ENCODE measurements at places on chromosomes 7 and 10. TPM values are rescaled to one million over a fixed set of nuclear protein-coding genes. Genes with fewer than 3 reads are reported as not detected.

Gene WDR86
- 5.9 TPM for total RNA-seq

- H3K4me1 ChIP-seq, result no peaks in the 10 kb centered on the region
- no peaks in the 10 kb centered on the region for H3K36me3 ChIP-seq
- H3K27ac ChIP-seq, result no peak overlapping the region
- peak; percentile 56 for DNase-seq
- H3K4me3 ChIP-seq, result no peak overlapping the region
Measured at GRCh38 chr10:128297709-128298378, 171.6 kb upstream of the MKI67 start.

DNA sequence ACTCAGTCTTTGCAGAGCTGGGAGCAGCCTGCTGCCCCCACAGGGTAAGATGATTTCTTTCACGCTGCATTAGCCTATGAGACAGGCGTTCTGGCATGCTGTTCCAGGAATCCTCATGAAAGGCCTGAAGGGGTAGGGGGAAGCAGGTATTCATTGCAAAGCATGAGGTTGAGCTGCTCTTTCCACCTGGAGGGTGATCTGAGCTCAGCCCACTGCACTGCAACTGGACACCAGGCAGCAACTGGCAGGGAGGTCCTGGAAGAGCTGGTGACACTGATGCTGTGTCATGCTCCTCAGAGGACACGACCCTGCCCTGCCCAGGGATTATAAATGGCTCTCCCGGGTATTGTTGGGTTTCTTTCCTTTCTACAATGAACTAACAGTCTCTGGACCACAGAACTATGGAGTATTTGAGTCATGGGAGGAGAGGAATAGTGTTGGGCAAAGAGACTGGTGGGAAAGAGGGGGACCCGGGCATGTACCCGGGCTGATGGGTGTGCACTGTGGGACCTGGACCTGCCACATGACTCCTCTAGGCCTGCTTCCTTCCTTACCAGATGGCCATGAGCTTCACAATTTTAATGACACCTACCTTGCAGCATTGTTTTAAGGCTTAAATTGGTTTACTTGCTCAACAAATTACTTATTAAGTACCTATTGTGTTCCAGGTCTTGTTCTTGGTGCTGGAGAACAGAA, 24.3 kb downstream of the SLC25A28 start:
- no peaks in the 10 kb centered on the region for H3K36me3 ChIP-seq
- peak; percentile 47 for DNase-seq
- no peaks in the 10 kb centered on the region for H3K27me3 ChIP-seq
- H3K4me3 ChIP-seq, result no peak overlapping the region

Gene LLCFC1
- not detected for total RNA-seq

GRCh38 chr10:83605783-83606630, 533.3 kb upstream of the GHITM start:
- no peaks in the 10 kb centered on the region for H3K27me3 ChIP-seq
- no peak overlapping the region for H3K27ac ChIP-seq
- H3K36me3 ChIP-seq, result no peaks in the 10 kb centered on the region
- peak; percentile 55 for DNase-seq
- no peak overlapping the region for H3K4me3 ChIP-seq
- no peaks in the 10 kb centered on the region for H3K4me1 ChIP-seq

DNA sequence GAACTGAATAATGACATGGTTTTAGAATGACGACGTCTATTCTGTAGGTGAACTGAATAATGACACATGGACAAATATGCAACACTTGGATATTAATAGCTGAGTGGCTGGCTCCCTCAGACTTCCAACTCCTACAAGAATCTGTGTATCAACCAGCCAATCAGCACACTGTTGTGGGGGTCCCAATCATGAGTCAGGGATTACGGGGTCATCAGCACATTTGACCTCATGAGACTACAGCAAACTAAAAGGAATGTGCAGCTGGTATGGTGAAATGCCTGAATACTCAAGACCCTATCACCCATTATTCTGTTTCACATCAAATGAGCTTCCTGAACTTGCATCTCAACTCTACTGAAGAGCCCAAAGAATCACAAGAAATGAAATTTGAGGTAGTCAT, 192.5 kb downstream of the ANK3 start:
- H3K4me3 ChIP-seq, result no peak overlapping the region
- DNase-seq, result no peak
- peaks cover 6% of the 10 kb centered on the region for H3K4me1 ChIP-seq

Gene FAM25C
- total RNA-seq, result not detected

Gene CPA4
- total RNA-seq, result 1.1 TPM

GRCh38 chr10:72648301-72648700, 22.4 kb upstream of the MICU1 start:
- no peak overlapping the region for H3K4me3 ChIP-seq
- no peaks in the 10 kb centered on the region for H3K4me1 ChIP-seq
- no peak overlapping the region for H3K27ac ChIP-seq
- H3K27me3 ChIP-seq, result no peaks in the 10 kb centered on the region
- H3K36me3 ChIP-seq, result no peaks in the 10 kb centered on the region

- H3K27me3 ChIP-seq, result no peaks in the 10 kb centered on the region
- no peak for DNase-seq
- peaks cover 2% of the 10 kb centered on the region for H3K4me1 ChIP-seq
Measured at GRCh38 chr10:287814-288213, 152.6 kb downstream of the ZMYND11 start.

DNA sequence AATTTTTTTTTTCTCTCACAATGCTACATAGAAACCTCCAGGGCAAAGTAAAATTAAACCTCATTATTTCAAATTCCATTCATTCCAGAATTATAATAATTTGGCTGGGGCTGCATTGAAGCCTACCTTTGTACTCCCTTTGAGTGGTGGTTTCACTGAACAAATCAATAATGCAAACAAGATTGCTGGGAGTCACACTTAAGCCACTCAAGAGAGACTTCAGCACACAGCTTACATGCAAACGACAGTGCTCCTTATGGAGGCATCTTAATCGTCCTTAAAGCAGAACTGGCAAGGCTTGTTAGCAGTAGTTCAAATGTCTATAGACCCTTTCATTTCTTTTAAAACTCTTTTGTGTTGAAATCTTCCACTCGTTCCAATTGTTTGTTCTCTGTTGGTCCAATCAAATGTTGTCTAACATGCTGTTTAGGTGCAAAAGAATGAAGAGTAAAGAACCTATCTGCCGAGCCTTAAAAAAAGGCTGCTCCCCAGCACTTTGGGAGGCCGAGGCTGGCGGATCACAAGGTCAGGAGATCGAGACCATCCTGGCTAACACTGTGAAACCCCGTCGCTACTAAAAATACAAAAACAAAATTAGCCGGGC, 294.9 kb downstream of the FGFR2 start:
- no peaks in the 10 kb centered on the region for H3K27me3 ChIP-seq
- no peaks in the 10 kb centered on the region for H3K36me3 ChIP-seq
- H3K4me1 ChIP-seq, result peaks cover under 1% of the 10 kb centered on the region
- no peak overlapping the region for H3K27ac ChIP-seq

DNA sequence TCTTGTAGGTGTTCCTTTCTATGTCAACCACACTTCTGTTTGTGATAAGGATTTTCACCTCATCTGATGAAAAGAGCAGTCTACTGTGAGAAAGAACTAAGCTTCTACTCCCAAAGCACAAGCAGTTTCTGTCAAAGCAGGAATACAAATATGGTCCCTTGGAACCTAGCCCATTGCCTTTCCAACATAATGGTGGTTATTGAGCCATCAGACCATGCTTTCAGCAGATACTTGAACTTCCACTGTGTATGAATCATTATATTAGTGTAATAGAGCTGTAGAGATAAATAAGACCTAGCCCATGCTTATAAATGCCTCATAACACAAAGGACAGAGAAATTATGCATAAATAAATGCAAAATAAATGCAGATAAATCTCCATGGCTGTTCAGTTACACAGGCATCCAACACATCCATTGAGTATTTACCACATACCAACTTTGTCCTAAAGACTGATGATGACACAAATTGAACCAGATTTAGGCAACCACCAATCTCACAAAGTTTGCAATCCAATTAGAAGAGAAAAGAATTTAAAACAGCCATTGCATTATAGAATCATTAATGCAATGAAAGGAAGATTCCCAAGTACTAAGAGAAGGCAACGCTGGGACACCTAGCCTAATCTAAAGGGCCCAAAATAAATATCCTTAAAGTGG, 729.4 kb upstream of the C7orf33 start:
- DNase-seq, result no peak
- H3K27ac ChIP-seq, result no peak overlapping the region
- no peaks in the 10 kb centered on the region for H3K4me1 ChIP-seq
